ENCODE measurements at places on chromosomes 11 and 22.

DNA sequence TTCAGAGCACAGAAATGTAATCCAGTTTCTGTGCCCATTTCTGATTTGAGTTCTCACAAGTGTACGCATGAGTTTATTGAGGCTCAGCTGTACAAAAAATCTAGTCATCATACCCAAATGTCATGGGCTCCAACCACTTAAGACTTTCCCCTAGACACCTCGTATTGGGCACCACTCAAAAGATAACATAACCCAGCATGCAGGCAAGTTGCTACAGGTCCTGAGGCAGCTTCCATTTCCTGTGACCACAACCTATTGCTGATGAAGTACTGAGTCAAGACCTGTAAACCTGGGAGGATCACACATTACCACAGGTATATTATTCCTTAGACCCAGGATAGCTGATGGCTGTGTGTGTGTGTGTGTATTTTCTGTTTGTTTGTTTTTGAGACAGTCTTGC, 95.2 kb downstream of the MRTFA start:
- no peak for DNase-seq

DNA sequence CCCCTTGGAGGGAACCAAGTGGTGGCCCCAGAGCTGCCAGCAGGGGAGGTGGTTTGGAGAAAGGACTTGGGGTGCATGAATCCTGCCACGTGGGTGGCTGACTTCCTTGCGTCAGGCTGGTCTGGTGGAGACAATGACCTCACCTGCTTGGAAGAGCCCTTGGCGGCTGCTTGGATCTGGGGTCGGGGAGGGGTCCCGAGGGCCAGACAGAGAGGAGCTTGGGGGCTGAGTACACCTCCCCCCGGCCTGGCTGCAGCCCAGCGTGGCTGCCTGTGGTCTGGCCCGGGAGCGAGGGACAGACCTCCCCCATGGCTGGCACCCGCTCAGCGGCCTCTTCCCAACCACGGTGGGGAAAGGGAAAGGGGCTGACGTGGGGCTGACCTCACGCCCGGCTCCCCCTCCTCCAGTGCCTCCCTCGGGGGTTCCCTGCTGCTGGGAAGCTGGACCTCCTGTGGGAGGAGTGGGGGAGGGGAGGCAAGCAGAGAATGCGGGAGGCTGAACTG, 13.8 kb downstream of the LIF start:
- DNase-seq, result no peak

GRCh38 chr22:31730344-31730711, 19.6 kb downstream of the PRR14L start:
- DNase-seq, result no peak

DNA sequence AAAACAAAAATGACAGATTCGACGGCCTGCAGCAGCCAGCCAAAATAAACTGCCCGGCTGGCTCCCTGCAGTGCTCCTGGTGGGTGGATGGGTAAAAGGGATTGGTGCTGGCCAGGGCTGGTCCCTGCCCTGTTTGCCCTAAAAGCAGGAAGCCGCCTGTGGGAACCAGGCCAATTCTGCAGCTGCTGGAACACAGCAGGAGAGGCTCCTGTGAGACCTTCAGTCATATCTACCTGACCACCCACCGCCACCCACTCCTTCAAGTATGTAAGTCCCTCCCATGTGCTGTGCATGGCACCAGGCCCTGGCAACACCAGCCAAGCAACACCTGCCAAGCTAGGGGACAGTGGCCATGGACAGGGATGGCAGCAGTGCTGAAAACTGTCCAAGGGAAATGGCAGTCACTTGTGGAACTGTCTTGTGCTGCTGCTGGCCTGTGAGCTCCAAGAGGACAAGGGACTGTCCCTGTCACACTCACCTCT, 48.7 kb upstream of the ARFGAP3 start:
- DNase-seq, result no peak

DNA sequence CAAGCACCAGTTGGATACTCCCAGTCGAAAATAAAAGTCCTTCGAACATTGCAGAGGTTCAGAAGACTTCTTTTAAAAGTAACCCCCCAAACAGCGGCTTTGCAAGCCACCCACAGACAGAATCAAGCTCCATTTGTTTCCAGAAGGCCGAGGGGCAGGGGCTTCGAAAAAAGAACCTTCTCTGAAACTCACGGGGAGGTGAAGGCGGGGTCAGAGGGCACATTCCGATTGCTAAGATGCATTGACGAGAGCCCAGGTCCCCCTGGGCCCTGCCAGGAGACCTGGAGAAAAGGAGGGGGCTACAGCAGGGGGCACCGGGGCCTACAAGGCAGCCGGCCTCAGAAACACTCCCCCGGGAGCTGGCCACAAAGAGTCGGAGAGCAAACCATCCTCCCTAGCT, 306.8 kb downstream of the MN1 start:
- no peak for DNase-seq

- peak; percentile 42 for DNase-seq
Measured at GRCh38 chr11:65919573-65920371, 546 bp downstream of the DRAP1 start.

GRCh38 chr11:17300372-17300771, 23.8 kb downstream of the NUCB2 start:
- no peak for DNase-seq

DNA sequence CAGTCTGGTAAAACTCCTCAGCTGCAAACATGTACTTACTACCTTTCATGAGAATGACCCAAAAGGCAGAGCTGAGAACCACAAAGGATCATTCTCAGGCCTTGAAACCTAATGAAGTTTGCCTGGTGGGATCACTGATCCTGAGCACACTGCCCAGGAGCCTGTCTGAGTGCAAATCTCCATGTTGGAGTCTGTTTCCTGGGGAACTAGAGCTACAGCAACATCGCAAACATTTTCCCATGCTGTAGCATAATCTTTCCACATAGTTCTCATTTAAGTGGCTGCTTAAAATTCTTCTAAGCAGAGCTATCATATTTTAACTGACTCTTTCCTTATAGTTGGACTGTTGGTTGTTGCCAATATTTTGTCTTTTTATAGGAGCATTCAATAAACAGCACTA, 58.5 kb downstream of the GUCY1A2 start:
- DNase-seq, result no peak

- peak; percentile 76 for DNase-seq
Measured at GRCh38 chr22:19717691-19718455, 3.6 kb downstream of the SEPTIN5 start.

- no peak for DNase-seq
Measured at GRCh38 chr11:116326146-116326545, 446.6 kb downstream of the BUD13 start.

DNA sequence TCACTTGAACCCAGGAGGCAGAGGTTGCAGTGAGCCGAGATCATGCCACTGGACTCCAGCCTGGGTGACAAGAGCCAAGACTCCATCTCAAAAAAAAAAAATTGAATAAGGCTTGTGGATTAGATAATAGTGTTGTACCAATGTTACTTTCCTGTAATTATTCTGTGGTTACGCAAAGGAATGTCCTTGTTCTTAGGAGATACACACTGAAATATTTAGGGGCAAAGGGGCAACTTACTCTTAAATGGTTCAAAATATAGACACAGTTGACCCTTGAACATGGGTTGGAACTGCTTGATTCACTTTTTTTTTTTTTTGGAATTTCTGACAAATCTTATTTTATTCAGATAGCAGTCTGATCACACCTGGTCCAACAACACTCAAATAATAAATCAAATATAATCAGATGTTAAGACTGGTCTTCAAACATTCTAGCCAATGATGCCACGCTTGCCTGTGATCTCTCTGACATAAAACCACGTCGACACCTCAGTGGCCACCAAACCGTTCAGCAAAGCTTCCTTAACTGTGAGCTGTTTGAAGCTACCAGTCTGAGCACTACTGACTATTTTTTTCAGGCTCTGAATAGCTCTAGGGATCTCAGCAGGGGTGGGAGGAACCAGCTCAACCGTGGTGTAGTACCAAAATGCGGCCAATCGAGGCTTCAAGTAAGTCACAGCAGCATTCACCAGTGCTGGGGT, 710 bp downstream of the ATP5MGL start:
- no peak for DNase-seq

- DNase-seq, result no peak
Measured at GRCh38 chr11:47587723-47588326, 1.3 kb downstream of the FAM180B start.
